ENCODE measurements at places on chromosomes 12 and 14.

DNA sequence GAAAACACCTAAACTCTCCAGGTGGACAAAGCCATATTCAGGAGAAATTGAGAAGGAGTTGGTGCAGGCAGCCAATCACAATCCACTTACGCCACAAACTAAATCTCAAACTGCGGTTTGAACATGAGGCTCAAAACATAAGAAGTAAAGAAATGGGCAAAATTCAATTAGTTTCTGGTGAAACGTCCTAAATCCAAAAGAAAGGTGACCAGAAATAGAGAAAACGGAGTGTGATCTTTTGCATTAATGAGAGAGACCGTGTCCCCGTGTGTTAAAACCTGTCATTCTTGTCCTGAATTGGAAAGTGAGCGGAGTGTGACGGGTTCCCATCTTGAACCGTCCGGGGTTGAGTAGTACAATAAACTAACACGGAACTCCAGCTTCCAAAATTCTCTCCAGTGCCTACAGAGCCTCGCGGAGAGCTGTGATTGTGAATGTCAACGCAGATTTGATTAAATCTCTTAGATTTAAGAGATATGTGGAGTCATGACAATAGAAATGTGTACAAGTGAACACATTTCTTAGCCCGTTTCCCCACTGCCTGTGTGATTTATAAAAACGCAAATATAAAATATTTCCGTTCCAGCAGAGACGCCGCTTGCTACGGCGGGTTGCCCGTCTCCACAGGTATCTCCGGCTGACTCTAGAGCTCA lies 595 bp upstream of the METAP2 start:
- peak; percentile 6 for DNase-seq

DNA sequence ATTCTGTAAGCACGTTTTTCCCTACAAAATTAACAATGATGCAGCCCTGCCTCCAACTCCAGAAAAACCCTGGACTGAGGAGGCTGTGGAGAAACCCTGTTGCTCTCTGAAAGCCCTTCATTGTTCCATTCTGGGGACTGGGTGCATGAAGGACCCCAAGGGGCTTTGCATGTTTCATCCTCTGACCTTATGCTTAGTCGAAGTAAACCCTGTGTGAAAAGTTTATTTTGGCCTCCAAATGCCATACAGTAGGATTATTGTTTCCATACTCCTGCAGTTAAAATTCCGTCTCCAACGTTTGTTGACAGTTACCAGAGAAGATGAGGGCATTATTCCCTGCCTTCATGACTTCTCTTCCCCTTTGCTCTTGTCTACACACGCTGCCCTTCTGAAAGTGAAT lies 46.0 kb downstream of the CKB start:
- no peak for DNase-seq

DNA sequence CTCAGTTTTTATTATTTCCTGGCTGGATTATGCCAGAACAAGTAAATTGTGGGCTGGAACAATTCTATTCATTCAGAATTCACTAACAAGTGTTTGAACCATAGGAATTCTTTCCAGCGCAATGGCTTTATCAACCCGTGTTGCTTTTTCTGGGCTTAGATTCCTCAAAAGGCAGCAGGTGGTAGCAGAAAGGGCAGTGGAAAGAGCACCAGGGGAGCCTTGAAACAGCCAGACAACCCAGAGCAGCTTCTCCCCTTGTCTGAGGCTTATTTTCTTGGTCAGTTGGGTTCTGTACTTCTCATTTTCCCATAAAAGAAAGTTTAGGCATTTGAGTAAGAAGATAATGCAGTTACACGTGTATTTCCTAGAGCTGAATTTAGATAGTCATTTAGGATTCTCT lies 130.7 kb downstream of the OTOGL start:
- no peak for DNase-seq

GRCh38 chr14:32472512-32473463 lies 143.7 kb downstream of the AKAP6 start:
- DNase-seq, result no peak

DNA sequence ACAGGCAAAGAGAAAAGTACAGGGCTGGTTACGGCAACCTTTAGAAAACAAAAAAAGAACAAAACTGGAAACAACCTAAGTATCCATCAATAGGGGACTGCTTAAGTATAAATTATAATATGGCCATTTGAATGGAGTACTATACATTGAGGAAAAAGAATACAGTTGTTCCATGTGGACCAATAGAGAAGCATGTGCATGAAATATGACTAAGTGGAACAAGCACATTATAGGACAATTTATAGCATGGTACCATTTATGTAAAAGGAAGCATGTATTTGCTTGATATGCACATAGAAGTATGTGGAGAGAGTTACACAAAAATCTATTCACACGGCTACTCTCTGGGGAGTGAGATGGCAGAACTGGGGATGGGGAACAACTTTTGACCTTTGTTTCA lies 49.2 kb upstream of the FAM222A start:
- DNase-seq, result no peak

GRCh38 chr12:29033519-29033918 lies 115.6 kb upstream of the FAR2 start:
- DNase-seq, result no peak

DNA sequence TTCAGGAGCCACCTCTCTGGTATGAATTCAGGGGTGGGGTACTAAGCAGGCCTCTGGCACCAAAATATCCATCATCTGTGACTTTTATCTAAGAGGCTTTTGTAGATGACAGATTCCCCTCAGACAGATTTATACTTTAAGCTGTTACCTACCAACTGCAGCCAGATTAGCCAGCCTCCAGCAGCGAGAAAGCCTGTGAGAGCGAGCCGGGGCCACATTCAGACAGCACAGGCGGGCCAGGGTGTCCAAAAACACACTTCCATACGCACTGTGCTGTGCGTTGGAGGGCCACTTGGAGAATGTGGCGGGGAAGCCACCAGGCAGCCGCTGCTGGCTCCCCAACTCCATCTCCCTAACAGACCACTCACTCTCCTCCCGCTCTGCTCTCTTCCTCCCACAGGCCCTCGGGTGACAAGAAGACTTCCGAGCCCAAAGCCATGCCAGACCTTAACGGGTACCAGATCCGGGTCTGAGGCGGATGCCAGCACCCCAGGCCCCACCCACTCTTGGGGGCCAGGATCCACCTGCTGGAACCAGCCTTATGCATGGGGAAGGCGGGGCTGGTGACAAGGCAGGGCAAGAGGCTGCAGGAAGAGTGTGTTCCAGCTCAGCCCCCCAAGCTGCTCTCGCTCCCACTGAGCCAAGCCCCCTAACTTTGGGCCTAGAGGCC lies 17.4 kb downstream of the VASH1 start:
- DNase-seq, result no peak

GRCh38 chr14:38107216-38107631 lies 100.5 kb upstream of the SSTR1 start:
- DNase-seq, result no peak

DNA sequence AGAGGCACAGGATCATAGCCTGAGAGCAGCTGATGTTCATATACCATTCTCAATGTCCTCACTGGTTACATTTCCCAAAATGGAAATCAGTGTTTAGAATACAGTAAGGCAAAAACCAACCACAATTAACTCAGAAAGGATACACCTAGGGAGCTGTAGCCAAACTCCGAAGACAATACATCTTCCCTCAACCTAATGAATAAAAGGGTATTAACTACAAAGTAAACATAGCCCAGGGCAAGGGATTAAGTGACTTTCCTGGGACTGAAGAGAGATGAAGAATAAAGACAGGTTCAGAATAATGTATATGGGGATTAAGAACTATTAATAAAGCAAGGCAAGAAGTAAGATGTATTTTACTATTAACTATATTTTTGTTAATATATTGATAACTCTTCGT lies 79.5 kb downstream of the RPS29 start:
- no peak for DNase-seq

DNA sequence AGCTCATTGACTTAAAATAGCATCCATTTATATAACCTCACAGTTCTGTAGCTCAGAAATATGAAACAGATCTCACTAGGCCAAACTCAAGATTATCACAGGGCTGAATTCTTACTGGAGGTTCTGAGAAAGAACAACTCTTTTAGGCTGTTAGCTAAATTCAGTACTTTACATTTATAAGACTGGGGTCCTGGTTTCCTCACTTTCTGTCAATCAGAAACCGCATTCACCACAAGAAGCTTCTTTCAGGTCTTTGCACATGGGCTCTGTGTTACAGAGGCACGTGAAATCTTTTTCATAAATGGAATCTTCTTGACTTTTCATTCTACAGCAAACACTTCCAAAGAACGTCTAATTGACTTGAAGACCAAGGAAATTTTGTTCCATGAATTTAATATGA lies 876.3 kb upstream of the FOXG1 start:
- DNase-seq, result no peak

- DNase-seq, result no peak
Observed at GRCh38 chr14:73958591-73958990, 8.5 kb downstream of the COQ6 start.

GRCh38 chr14:68113343-68113930 lies 293.9 kb downstream of the RAD51B start:
- DNase-seq, result no peak

GRCh38 chr14:103390605-103391004 lies 5.4 kb downstream of the MARK3 start:
- no peak for DNase-seq

- DNase-seq, result no peak
Observed at GRCh38 chr12:90940872-90941499, 14.0 kb downstream of the CCER1 start.

All from activated T-helper 1 cell treated with anti-CD3 and anti-CD28 coated beads, Interleukin-2, amount 50 U/mL, for 16 hours (primary cell).